IMR-90 (cell line): ENCODE measurements at places on chromosomes 6 and 20.

GRCh38 chr6:97292671-97293070, 9.7 kb upstream of the MMS22L start:
- peak; percentile 87 for DNase-seq

DNA sequence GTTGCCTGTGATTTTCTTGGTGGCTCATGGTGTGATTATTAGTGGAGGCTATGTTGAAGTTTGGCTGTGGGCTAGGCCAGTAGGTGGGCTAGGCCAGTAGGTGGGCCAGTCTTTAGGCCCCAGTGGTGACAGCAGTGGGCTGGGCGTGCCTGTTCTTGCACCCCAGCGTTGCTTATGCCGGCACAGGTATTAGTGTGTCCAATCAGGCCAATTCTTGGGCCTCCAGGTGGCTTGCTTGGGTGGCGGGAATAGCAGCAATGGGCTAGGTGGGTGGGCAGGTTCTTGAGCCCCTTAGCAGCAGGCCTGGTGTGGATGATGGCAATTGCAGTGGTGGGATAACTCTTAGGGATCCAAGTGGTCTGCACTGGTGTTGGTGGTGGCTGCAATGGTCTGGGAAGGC, 22.9 kb downstream of the GJA10 start:
- no peak for DNase-seq

DNA sequence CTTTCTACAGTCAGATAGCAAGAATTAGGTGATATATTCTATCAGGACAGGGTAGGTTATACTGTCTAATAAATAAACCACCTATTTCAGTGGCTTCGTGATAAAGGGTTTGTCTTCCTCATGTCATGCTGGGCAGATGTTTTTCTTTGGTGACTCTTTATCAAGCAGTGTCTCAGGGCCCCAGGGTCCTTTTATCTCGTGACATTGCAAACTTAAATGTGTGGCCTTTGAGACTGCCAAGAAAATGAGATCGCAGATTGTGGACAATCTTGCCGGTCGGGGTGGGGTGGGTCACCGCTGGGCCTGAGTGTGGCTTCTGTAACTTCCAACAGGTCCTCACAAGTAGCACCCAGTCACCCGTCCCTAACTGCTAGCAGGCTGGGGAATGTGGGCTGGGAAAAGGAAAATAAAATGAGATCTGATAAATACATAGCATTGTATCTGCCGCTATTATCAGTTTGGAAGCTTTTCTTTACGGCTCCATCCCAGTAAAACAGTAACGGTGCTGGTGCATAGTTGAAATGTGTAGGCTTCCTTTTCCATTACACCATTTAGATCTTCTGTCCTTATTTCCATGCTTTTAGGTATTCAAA, 50.5 kb upstream of the BMP6 start:
- no peak for DNase-seq

DNA sequence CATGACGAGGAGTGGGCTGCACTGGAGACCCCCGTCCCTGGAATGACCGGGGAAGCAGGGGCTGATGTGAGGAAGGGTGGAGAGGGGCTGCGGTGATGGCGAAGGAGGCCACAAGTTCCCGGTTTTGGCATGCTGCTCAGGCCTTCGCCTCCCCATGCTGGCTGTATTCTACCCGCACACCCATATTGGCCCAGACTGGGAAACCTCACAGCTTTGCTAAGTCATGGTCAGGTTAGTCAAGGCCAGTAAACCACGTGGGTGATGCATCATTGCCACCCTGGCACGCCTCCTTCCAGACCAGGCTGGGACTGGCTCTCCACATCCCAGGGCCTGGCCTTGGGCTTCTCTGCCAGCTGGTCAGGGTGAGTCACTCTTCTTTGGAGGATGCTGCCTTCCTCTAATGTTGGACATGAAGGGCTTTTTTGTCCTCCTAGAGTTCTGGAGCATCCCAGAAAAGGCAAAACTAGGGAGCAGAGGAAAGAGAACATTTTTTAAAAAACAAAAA, 53.8 kb downstream of the PCNA start:
- peak; percentile 97 for DNase-seq

DNA sequence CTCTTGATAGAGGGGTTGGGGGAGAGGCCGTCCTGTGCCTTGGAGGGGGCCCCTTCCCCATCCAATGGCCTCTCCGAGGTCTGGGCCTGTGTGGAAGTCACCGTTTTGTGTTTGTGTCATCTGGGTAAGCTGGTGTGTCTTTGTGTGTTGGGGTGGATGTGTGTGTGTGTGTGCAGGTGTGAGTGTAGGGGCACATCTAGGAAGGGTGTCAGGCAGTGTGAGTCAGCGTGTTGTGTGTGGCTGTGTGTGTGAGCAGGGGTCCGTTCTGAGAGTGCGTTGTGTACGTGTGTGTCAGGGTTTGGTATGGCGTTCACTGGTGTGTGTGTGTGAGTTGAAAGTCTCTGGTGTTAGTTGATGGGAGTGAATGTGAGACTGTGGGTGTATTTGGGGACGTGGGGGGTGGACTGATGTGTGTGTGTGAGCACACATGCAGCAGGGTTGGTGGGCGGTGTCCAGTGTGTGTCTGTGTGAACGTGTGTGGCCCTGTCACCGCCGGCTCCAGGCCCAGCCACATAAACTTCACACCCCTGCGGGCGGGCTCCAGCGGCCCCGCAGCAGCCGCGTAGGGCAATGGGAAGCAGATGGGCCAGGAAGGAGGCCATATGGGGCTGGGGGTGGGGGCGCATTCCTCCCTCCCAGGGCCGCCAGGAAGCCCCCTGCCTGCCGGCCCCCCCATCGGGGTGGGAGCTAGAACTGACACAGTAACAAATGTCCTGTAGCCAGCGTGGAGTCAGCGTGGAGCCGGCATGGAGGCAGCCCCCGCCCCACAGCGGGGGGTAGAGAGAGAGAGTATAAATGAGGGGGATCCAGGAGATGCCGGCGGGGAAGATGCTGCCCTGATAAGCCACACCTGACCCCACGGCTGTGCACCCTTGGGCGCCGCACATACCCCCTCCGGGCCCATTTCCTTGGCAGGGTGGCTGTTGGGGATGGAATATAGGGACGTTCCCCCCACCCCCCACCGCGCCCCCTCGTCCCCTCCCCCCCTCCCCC, 32.1 kb downstream of the SNAI1 start:
- DNase-seq = no peak

- peak; percentile 84 for DNase-seq
Measured at GRCh38 chr6:84623956-84624680, 140.3 kb downstream of the TBX18 start.

DNA sequence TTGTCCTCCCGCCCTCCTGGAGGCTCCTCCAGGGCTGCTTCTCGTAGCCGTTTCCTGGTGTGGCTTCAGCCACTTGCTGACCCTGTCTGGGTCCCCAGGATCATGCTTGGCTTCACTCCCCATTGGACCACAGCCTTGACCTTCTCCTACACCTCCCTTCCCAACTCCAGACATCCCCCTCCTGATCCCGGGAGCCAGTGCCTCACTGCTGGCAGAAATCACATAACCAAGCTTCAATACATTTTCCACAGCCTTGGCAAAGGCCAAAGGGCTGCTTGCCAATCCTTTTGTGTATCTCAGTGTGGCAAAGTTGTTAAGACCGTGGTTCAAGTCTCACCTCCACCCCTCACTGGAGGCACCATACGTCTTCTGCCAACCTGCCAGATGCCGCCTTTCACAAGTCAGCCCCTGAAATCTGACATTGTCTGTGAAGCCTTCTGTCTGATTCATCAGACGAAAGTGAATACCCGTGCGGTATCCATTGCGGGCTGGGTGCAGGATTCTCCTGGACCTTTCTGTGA, 60.1 kb downstream of the PHACTR3 start:
- DNase-seq = no peak

DNA sequence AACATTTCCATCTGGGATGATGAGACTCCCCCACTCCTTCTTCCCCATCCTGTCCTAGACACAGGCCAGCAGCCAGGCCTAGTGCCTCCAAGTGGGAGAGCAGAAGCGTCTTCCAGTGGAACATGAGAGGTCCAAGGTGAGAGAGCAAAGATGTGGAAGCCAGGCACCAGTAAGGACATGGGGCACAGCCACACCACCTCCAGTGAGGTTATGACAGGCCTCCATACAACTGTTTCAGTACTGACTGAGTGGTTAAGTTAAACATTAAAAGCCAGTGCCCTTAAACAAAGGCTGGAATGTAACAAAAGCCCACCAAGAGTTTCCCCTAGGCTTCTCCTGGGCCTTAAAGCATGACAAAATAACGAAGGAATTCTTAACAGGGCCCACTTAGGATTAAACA, 5.3 kb downstream of the ZBTB24 start:
- no peak for DNase-seq

- DNase-seq = no peak
Measured at GRCh38 chr20:53238121-53238660, 266.0 kb downstream of the TSHZ2 start.
